ENCODE measurements at places on chromosomes 2 and 18.

DNA sequence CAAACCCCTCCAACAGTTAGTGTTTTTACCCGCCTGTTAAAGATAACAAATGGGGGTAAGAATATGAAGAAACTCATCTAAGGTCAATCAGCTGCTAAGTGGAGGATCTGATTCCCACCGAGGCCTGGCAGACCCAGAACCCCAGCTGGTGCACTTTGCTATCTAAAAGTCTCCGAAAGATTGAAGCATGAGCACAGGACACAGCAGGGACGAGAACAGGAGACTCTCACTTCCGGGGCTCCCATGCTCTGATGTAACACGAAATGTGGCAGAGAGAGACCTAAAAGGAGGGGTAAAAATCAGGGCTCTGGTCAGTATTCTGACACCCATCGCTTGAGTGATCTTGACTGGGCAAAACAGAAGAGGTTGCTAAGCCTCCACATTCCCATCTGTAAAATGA, 119.7 kb downstream of the PDCL3 start:
- DNase-seq, result no peak

GRCh38 chr2:905833-906140, 44.9 kb upstream of the SNTG2 start:
- no peak for DNase-seq

DNA sequence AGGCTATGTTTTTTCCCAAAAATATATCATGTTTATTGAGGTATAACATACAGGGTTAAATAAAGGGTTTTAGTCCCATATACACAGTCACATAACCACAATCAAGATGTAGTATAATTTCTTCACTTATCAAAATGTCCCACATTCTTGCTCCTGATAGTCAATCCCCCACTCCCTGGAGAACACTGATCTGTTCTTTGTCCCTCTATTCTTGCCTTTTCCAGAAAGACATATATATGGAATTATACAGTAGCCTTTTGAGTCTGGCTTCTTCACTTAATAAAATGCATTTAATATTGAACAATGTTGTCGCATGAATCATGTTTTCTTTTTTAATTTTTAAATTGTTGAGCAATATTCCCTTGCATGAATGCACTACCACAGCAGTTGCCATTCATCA, 1059.7 kb downstream of the TSN start:
- no peak for DNase-seq

DNA sequence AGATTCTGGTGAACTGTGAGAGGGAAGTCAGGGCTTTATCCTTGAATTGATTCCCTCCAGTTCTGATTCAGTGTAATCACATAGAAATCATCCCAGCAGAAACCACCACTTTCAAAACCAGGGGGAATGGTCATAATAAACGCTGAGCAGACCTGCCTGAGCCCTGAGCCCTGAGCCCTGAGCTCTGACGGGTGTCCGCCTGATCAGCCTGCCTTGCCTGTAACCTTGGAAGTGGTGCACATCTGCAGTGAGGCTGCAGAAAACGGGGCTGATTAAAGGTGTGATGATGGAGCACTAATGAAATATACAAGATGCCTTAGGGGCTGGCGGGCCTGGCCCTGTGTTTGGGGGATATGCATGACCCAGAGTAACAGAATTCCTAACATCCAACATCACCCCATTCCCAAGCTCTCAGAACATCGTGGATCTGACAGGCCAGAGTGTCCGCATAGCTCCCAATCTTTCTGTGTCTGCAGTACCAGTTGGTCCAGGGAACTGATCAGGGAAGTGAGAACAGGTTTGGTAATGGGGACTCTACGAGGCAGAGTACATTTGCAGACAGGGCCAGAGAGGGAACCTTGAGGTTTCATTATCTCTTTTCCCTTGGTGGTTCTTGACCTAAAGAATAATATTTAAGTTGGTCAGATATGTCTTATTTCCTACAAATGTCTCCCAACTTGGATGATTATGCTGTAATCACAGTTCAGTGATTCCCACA, 37.8 kb downstream of the KCTD18 start:
- DNase-seq, result no peak

DNA sequence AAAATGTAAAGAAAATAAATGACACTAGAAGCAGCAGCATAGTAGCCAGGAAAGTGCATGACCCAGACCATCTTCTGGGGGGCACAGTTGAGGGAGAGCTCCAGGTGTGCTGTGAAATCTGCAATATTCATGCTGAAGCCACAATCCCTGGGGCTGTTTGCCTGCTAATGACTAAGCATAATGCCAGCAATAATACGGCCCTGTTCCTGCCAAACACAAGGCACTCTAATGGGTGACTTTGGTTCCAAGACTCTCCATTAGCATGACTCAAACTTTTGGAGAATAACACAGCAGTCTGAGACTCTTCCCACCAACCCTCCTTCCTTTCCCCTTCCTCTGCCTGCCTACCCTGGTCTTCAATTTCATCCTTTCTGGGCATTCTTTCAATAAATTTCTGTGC, 77.9 kb upstream of the DOCK10 start:
- DNase-seq, result peak; percentile 69

- DNase-seq, result peak; percentile 37
Observed at GRCh38 chr18:8949206-8949605, 153.3 kb upstream of the NDUFV2 start.

- DNase-seq, result no peak
Observed at GRCh38 chr2:173623438-173624319, 269.0 kb downstream of the CDCA7 start.

DNA sequence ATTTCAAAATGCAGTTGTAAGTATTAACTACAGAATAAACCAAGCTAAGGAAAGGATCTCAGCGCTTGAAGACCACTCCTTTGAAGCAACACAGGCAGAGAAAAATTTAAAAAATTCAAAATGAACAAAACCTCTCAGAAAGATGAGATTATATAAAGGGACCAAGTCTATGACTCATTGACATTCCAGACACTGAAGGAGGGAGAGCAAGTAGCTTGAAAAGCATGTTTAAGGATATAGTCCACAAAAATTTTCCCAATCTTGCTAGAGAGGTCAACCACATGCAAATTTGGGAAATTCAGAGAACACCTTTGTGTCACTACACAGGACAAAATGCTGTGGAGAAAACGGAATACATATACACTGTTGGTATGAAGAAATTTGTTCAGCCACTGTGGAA, 112.6 kb upstream of the MC4R start:
- peak; percentile 35 for DNase-seq

- DNase-seq, result peak; percentile 4
Observed at GRCh38 chr2:201777043-201777442, 3.7 kb downstream of the ALS2 start.

- no peak for DNase-seq
Observed at GRCh38 chr2:66306483-66306882, 128.4 kb upstream of the MEIS1 start.

DNA sequence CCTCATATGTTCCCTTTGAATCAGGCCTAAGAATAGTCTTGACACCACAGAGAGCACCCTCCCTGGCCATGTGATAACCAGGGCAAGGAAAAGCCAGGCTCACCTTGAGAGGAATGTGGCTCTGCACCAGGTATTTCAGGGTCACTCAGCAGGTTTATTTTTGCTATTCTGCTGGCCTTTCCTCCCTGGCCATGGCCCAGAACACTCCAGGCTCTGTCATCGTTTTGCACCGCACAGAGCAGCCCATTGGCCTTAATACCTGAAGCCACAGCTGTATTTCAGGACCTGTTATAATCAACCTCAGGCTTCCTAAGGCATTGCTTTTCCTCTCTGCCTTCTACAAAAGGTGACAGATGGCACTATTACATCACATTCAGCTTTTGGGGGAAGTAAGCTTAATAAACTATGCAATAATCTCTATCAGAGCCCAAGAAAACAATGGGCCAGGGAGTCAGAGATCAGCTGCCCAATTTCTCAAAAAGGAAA, 668.3 kb downstream of the IRS1 start:
- DNase-seq, result no peak

- no peak for DNase-seq
Observed at GRCh38 chr18:48842259-48843061, 108.3 kb downstream of the SMAD7 start.

Measured in AG08395 (cell line).